T1000 (cell line): ENCODE measurements at places on chromosomes 16 and 17.

DNA sequence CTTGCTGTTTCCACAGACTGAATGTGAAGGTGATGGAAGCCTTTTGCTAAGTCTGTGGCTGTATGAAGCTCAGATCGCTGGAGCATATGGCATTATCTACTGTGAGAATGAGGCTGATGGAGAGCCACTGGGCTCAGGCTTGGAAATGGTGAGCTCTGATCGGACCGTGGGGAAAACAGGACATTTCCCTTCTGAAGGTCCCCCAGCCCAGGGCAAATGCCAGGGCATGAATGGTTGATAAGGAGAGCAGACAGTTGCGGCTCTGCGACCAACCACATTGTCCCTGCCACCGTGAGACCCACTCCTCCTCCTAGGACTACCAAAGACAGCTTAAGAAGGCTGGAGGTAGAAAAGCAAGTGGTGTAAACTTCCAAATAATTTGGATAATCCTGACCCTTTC, 4.7 kb upstream of the CUEDC1 start:
- DNase-seq = no peak

DNA sequence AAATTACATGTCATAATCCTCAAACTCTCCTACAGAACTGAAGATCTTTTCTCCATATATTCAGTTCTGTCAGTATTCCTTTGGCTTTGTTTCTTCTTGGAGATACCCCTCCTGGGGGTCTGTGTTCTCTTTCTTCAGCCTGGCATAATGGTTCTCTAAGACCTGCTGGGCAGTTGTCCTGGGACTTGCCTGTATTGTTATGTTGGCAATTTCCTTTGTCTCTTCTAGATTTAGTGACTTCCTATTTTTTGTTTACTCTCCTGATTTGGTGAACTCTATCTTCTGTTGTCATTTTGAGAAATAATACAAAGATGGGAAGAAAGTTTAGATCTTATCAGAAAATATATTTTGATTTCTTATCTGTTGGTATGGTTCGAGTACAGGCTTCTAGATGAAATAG, 127.8 kb downstream of the GOSR1 start:
- no peak for DNase-seq

- DNase-seq = no peak
These were observed 217.5 kb downstream of the RBFOX1 start for GRCh38 chr16:7550096-7550495.

DNA sequence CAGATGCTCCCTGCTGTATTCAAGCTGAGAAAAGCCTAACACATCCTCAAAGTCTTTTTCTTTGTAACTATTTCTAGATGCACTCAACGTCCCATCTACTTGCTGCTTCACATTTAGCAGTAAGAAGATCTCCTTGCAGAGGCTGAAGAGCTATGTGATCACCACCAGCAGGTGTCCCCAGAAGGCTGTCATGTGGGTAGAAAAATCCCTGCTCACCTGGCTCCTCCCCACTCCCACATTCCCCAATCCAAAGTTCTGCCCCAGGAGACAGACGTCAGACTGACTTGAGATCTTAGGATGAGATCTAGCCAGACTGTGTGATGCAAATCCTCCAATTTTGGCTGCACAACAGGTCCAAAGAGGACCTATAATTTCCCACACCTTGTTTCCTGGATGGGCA, 1.1 kb downstream of the CCL13 start:
- DNase-seq = no peak

DNA sequence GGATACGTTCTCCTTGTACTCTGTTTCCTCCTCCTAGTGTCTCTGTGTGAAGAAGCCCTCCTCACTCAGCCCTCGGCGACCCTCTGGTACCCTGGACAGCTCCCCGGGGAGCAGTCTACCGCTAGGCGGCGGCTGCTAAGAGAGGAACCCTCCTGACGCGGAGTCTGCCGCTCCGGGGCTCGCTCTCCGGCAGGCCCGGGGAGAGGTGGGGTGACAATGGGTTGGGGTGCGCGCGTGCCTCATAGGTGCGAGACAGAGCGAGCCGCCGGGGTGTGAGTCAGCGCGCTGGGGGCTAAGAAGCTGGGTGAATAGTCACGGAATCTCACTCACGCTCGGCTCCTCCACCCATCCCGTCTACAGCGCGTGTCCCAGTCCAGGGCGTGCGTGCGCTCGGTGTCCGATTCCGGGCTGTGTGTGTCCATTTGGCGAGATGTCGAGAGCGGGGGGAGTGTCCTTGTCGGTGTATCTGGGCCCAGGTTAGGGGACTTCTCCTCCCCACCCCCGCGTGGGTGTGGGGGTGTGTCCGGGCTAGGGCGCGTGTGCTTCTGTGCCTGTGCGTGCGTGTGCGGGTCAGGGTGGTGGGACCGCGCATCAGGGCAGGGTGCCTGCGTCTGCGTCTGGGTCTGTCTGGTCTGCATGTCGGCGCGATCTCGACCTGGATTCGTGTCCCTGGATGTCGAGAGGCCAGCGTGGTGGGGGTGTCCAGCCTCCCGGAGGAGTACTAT, 577 bp upstream of the HS3ST2 start:
- DNase-seq = no peak

- no peak for DNase-seq
These were observed 38.2 kb upstream of the PVALEF start for GRCh38 chr17:81127133-81127455.

- DNase-seq = no peak
These were observed 900.0 kb upstream of the GOT2 start for GRCh38 chr16:59634004-59634579.

DNA sequence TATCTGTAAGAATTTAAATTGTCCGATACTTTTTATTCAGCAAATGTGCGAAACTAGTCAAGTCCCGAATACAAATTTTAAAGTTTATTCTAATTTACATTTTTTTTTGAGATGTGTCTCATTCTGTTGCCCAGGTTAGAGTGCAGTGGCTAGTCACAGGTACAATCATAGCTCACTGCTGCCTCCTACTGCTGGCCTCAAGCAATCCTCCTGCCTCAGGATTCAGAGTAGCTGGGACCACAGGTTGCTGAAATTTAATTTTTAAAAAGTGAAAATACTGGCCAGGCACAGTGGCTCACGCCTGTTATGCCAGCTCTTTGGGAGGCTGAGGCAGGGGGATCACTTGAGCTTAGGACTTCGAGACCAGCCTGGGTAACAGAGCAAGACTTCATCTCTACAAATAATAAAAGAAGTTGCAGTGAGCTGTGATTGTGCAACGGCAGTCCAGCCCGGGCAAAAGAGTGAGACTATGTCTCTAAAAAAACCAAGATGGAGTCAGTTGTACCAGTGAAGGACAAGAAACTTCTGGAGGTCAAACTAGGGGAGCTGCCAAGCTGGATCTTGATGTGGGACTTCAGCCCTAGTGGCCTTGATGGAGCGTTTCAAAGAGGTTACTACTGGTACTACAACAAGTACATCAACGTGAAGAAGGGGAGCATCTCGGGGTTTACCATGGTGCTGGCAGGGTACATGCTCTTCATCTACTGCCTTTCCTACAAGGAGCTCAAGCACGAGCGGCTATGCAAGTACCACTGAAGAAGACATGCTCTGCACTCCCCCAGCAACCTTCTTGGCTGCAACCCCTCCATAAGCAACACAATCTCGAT, 5.6 kb downstream of the POLG2 start:
- DNase-seq = no peak

DNA sequence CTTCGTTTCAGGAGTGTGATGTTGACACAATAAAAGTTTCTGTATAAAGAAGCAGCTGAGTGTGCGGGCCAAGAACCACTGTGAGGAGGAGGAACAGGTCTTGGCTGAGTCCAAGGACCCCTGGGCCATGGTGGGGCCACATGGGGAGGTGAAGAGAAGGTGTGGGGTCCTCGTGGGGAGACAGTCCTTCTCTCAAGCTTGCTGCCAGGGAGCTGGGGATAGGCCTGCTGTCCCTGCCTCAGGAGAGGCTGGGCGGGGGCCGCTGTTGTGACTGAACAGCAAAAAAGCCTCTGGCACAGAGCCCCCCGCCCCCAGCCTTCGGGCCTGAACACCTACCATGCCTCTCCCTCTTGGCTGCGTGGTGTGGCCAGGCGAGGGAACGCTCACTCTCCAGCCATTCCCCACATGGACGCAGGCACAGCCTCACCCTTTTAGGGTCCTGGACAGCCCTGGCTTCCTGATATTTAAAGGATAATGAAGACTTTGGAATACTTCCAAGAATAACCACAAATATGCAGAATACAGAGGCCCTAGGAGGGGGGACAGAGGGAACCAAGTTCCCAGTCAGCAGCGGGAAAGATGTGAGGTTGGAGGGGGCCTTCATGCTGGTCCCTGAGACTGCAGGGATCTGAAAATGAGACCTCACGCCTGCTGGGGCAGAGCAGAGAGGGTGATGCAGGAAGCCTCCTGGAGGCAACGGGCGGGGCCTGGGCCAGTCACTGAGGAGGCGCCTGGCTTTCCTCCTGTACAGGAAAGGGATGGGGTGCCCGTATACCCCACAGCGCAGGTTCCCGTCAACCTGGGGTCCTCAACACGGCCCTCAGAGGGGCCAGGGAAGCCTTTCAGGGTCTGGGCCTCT, 100.0 kb upstream of the CREBBP start:
- DNase-seq = peak; percentile 32

DNA sequence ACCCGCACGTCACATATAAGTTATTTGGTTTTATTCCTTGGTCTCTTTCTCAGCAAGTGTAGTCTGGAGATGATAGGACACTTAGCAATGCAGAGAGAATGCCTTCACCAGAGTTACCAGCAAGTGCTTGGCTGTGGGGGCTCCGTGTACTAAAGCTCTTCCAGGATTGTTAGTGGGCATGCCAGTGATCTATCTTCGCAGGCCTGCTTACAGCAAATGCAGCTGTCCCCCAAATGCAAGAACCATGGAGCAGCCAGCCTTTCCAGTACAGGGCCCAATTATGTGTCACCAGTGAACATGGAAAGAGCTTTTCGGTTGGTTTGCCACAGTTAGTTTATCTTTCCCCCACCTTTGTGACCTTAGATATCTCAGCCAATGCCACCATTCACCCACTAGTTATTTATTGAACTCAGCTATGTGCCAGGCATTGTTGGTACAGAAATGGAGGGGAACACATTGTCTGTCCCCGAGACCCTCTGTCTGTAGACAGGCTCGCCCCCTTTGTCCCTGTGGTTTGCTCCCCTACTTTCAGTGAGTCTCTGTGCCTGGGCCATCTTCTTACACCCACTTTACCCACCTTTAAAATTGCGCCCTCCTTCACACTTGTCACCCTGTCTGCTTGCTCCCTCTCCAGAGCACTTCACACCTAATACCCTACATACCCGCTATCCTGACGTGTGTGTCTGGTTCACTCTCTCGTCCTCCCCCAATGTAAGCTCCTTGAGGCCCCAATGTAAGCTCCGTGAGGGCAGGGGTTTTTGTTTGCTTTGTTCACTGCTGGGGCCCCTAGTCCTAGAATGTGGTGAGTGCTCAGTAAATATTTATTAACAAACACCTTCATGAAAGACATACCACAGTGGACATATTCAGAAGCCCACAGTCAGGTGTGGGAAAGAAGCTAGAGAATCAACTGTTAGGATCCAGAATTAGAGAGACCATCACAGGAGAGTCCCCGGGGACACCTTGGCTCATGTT, 13.3 kb downstream of the USP10 start:
- no peak for DNase-seq

GRCh38 chr16:81593481-81593880, 148.9 kb downstream of the CMIP start:
- no peak for DNase-seq

GRCh38 chr17:83180264-83180995, 101.0 kb downstream of the METRNL start:
- no peak for DNase-seq

DNA sequence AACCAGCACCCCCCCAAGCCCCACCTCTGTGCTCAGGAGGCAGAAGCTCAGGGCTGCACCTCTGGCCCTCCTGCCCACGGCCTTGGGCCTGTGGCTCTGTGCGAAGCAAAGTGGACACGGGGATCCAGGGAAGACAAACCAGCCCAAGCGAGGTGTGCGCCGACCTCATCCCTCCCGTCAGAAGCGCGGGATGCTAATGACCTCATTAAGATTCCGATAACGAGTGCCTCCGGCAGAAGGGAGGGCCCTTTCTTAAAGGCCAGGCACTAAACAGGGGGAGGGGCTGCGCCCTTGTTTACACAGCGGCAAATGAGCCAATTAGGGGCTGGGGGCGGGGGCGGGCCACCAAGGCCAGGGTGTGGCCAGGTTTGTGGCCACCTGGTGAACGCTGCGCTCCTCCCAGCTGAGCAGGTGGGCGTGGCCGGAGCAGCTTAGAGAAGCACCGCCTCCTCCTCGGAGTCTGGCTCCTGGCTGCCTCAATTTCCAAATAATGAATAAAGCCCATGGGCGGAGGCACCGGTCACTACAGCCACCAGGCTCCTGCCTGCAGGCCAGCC, 3.2 kb downstream of the CBX4 start:
- DNase-seq = no peak

DNA sequence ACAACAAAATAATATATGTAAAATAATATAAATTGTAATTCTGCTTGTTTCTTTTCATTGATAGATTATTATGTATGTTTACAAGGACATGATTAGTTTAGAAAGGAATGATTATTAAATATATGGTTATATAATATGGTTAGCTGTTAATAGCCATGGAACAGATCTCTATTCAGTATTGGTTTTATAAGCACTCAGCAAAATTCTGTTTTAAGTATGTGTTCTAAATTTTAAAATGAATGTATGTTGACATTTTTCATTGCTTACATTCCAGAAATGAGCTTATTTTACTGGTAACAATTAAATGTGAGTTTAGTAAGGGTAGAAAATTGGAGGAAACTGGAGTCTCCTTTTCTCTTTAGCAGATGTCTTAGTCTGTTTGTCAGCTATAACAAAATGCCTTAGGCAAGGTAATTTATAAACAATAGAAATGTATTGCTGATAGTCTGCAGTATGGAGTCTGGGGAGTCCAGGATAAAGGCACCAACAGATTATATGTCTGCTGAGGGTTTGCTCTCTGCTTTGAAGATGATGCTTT, 45.4 kb downstream of the NFAT5 start:
- DNase-seq = no peak

- no peak for DNase-seq
These were observed 58.5 kb downstream of the MYH13 start for GRCh38 chr17:10314329-10314728.

DNA sequence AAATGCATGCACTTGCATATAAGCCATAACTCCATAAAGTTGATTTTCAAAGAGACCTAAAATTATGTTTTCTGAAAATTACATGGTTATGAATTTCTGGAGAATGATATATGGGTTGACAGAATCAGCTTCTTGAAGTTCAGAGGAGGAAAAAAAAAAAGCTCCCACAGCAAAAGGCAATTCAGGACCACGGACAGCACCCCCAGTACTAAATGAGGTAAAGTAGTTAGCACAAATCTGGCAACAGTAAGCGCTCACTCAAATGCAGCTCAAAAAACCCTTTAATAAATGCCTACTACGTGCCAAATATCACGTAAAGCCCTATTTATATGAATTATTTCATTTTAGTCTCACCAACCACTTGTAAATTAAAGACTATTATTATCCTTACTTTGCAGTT, 135.2 kb downstream of the SHISA9 start:
- DNase-seq = no peak
